Left renal pelvis (tissue), 4 donors: ENCODE measurements at places on chromosomes 2 and 18. TPM values are rescaled to one million over a fixed set of nuclear protein-coding genes. Genes with fewer than 3 reads are reported as not detected.

The GAREM2 gene
- 8.7 TPM for polyA plus RNA-seq

DNA sequence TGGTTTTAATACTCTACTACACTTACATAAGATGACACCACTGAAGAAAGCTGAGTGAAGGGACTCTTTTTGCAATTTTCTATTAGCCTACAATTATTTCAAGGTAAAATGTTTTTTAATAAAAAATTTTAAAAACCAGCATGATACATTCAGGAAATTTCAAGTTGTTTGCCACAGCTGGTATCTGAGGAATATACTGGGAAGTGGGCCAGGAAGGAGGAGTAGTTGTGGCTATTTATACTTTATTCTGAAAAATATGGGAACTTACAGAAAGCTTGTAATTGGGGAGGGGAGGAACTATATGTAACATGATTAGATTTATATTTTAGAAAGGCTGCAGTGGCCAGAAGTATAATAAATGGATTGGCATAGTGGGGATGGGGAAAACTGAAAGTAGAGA is 40.8 kb downstream of the WDR35 start:
- no peak for DNase-seq

DNA sequence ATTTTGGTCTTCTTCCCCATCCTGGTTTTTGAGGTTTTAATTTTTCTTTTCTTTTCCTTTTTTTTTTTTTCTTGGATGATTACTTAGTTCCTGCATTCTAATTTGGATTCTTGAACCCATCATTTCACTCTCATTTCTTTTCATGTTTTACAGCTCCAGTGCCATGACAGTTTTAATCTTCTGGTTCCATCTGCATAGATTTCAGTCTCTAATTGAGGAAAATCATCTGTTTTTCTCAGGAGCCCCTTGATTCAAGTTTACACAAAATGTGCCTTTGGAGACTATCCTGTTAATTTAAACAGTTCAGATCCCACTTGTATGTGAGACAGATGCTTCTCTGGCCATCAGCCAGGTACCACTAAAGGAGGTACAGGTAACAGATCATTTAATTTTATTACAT is 379.9 kb downstream of the PIK3C3 start:
- no peak for DNase-seq

The POMC gene
- 2.7 TPM for polyA plus RNA-seq

DNA sequence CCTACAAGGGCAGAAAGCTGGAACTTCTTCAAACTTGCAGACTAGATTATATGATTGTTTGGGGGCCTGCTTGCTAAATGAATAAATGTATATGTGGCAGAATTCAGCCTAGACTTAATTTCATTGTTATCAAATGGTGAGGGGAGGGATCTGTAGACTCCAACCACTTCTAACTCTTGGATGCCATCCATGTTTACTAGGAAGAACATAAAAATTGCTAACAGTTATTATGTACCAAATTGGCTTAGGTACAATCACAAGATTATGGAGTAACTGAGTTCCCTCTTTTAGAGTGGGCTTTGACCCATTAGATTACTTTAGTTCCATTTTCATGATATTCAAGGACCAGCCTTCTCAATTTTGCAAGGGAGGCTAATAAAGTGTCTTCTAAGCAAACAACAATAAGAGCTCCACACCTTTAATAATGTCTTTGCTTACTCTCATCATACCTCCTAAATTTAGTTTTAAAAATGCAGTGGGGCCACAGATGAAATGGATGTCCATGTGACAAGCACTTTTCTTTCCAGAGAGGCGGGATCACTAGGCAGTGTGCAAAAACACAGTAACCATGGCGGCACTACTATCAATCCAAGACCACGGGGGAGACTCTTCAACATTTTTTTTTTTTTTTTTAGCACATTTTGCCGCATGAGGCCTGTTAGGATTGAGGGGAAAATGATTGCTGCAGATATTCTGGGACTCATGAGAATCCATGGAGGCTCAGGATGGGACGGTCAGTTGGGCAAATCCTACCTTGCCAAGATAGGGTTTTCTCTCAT is 217.6 kb upstream of the SPRED2 start:
- DNase-seq, result no peak

DNA sequence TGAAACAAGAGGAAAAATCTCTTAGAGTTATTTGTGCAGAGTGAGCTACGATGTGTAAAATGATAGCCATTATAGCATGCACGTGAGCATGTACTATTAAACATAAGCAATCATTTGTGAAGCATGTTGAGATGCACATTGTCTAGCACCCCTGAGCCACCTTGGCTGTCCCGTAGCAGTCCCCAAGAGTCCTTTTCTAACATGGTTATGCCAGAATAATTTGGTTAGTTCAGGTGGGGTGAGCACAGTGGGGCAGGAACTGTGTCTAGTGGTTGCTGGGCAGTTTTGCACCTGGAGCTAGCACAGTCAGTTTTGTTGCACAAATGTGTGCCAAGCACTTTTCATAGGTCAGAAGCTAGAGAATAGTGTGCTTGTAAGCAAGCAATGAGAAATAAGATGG is 809.8 kb downstream of the RNF144A start:
- DNase-seq, result no peak

The GATA6 gene
- polyA plus RNA-seq, result 13.3 TPM

The FAP gene
- polyA plus RNA-seq, result 23.7 TPM
